Left renal pelvis (tissue), 4 donors: ENCODE measurements at places on chromosomes 3 and 15. TPM values are rescaled to one million over a fixed set of nuclear protein-coding genes. Genes with fewer than 3 reads are reported as not detected.

Gene KLHL40
- not detected for polyA plus RNA-seq

Gene ADGRG7
- not detected for polyA plus RNA-seq

Gene TERC
- not detected for polyA plus RNA-seq

Gene OXTR
- polyA plus RNA-seq = 1.7 TPM

Gene APOD
- 7.6 TPM for polyA plus RNA-seq

Gene NR2E3
- polyA plus RNA-seq = 0.40 TPM

Gene CD80
- polyA plus RNA-seq = 0.45 TPM

Gene A4GNT
- polyA plus RNA-seq = 3.5 TPM

Gene TRPM1
- polyA plus RNA-seq = 0.27 TPM

Gene RARB
- polyA plus RNA-seq = 52.0 TPM

GRCh38 chr3:12471241-12471640, 13.0 kb upstream of the TSEN2 start:
- no peak for DNase-seq

- peak; percentile 40 for DNase-seq
Measured at GRCh38 chr3:173938159-173938558, 540.6 kb downstream of the NLGN1 start.

- DNase-seq = no peak
Measured at GRCh38 chr15:94793641-94794040, 562.3 kb downstream of the MCTP2 start.

GRCh38 chr3:73448761-73449301, 175.9 kb downstream of the PDZRN3 start:
- DNase-seq = no peak

DNA sequence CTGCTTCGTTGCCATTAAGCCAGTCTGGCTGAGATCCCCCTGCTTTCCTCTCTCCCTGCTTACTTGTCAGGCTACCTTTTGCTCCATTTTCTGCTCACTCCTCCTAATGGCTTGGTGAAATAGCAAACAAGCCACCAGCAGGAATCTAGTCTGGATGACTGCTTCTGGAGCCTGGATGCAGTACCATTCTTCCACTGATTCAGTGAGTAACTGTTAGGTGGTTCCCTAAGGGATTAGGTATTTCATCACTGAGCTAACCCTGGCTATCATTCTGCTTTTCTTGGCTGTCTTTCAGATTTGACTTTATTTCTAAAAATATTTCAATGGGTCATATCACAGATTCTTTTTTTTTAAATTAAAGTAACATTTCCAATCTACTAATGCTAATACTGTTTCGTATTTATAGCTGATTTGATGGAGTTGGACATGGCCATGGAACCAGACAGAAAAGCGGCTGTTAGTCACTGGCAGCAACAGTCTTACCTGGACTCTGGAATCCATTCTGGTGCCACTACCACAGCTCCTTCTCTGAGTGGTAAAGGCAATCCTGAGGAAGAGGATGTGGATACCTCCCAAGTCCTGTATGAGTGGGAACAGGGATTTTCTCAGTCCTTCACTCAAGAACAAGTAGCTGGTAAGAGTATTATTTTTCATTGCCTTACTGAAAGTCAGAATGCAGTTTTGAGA, 25.0 kb downstream of the CTNNB1 start:
- DNase-seq = no peak

- DNase-seq = no peak
Measured at GRCh38 chr3:111874177-111874820, 15.2 kb downstream of the PHLDB2 start.

GRCh38 chr3:100067589-100067988, 46.7 kb downstream of the FILIP1L start:
- DNase-seq = no peak

- no peak for DNase-seq
Measured at GRCh38 chr15:74497584-74497983, 36.6 kb upstream of the UBL7 start.

GRCh38 chr3:112803467-112803866, 43.2 kb downstream of the CD200R1L start:
- DNase-seq = no peak

DNA sequence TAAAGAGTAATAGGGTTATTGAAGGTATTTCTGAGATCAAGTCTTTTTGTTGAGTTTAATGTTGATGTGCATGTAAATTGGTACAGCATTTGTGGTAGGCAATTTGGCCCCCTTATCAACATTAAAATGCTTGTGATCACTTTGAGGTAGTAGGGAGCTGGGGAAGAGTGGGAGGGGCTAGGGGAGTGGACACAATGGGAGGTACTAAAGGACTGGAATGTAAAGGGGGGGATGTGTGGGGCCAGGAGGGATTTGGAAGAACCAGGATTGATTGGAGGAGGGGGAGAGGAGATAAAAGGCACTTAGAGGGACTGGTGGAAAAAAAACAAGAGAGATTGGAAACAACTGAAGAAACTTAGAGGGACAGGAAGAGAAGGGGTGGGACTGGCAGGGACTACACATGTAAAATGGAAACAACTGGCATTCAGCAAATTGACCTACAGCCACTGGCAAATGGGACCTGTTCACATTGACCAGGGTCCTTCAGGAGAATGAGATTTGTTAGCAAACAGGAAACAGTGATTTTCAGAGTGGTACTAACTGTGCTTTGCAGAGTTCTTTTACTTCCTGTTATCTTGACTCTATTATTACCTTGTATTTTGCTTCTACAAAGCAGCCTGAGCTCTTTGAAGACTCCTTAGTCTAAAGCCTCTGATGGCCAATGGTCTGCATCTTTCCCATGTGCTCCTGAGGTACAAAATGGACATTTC, 47.8 kb upstream of the ZBTB38 start:
- no peak for DNase-seq

DNA sequence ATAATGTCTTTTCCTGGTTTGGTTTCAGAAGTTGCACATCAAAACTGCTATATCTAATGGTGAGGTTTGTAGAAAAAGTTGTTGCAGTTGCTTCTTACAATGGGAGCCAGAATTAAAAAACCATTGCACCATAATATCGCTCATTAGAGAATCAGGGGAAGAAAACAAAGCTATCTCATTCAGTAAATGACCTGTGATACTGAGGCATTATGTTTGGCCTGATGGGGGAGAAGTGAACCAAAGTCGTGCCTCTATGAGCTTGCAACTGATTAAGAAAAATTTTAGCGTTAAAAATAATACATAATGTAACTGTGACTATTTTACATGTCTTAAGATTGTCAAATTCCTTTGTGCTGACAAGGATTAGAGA, 60.2 kb upstream of the ARHGEF26 start:
- DNase-seq = no peak
